ENCODE measurements at places on chromosomes 4 and X.

- DNase-seq: no peak
Observed at GRCh38 chr4:138685316-138685715, 330.3 kb upstream of the NOCT start.

- no peak for DNase-seq
Observed at GRCh38 chr4:1534876-1535526, 128.8 kb upstream of the NKX1-1 start.

GRCh38 chrX:148913971-148914370 is 413.6 kb downstream of the AFF2 start:
- no peak for DNase-seq

DNA sequence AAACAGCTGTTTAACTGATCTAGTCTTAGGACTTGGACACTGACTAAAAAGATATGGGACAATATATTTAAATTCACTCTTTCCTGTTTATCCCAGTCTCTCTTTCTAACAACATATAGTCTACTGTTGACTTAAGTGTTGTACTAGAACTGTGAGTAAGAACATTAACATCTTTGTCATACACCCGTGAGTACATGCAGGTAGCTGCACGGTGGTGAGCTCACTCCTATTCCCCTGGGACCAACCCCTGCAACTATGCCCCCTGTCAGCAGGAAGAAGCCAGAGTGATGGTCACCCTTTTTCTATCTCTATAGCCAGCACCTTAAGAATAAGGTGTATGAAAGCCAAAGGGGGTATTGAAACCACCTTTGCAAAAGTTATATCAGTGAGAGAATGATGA is 17.6 kb downstream of the TBL1X start:
- DNase-seq: no peak

DNA sequence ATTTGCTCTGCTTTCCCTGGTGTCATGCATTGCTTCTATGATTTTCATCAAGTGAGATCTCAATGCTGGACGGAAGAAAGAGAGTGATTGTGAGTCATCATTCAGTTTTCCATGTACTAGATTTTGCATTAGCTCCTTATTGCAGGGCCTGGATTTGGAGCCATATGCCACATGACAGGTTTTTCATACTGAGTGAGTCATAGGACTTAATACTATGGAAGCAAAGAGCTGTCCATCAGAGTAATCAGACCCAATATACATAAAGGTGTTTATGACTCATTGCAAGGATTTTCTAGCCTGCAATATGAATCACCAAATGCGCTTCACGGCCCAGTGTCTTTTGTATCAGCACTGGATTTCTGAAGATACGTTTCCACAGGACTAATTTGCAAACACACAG is 11.2 kb upstream of the TFDP3 start:
- DNase-seq: no peak

DNA sequence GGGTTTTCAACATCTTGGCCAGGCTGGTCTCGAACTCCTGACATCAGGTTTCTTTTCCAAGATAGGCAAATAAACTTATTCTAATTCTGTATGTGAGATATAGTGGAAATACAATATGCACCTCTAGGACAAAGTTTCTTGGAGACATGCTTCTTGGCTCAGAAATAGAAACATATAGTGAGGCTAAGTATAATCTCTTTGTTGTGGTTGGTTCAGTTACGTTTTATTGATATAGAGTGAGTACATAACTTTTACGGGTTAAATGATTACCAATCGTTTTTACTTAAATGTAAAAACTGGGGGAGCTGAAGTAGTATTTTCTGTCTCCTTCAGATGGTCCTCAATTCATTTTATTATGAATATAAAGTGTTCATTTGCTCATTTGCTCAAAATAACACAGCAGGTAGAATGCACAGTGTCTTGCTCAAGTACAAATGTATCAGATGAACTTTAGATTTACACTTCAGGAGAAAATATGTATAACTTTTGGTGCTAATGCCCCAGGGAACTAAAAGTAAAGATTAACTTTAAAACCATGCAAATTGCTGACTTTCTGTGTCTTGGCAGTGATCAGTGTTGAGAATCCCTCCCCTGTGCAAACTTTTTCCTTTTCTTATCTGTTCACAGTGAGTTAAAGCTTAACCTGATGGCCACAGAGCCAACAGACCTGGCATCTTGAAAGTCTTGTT is 77.6 kb downstream of the AFF1 start:
- no peak for DNase-seq

- no peak for DNase-seq
Observed at GRCh38 chrX:69144838-69145680, 20.2 kb downstream of the PJA1 start.

DNA sequence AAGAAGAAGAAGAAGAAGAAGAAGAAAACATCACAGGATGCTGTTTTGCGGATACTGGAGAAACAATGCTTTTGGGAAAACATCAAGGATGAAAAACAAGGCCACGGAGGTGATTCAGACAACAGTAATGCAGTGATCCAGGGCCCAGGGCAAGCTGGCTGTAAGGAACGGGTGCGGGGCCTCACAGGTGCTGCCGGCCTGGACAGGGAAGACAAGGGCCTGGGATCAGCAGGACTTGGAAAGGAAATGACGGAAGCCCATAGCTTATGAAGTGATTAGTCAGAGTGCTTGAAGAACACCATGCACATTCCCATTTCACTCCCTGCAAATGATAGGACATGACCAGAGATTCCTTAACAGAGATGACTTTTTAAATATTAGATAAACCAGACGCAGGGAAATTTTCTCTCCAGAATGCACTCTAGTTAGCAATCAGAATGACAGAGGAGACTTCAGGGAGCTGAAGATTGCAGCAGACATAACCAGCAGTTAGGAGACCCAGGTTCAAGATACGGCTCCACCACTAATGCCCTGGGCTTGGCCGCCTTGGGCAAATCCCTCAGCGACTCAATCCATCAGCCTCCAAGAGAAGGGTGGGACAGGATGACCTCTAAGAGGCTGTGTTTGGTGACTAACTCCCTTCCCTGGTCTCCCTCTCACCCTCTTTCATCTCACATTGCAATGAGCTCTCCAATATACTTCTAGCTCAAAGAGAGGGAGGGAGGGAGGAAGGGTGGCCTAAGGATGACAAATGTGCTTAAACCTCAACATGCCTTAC is 54.1 kb downstream of the APBB2 start:
- DNase-seq: no peak

GRCh38 chrX:151517421-151517820 is 46.1 kb upstream of the PASD1 start:
- DNase-seq: no peak

- no peak for DNase-seq
Observed at GRCh38 chrX:115968436-115969252, 201.9 kb upstream of the AGTR2 start.

DNA sequence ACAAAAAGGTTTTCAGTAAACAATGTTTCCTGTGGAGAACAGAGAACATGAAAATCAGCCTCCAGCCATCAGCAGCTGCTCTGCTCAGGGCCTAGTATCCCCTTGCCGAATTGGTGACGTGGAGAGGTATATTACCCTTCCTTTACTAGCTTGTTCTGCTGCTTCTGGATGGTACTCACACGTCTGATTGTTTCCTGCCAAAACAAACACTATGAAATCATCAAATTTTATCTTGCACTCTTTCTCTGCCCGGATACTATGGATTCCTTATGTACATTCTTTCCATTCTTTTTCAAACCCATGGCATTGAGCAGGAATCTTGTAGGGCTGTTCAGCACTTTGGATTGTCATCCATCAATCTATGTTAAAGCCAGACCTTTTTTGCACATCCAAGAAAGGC is 18.8 kb upstream of the METAP1 start:
- no peak for DNase-seq

GRCh38 chr4:56927196-56927595 is 19.5 kb downstream of the REST start:
- no peak for DNase-seq
